ENCODE measurements at places on chromosomes 3 and 15.

GRCh38 chr15:64842096-64842939 is 603 bp downstream of the PLEKHO2 start:
- peak; percentile 36 for DNase-seq

DNA sequence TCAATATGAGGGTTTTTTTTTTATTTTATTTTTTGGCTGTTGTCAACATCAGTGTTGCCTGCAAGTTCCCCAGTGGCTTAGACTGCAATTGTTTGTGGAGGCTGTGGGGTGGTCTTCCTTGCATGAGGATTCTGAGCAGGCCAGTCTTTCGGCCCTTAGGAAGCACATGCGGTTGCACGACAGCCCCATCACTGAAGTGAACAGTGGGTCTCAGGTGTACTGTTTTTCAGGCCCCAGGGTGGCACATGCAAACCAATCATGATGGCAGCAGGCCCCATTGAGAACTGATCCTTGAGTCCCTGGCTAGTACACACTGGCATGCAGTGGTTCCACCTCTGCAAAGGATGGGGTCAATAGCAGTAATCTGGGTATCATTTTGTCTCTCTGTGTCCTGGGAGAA is 768.7 kb downstream of the EPHA3 start:
- no peak for DNase-seq

DNA sequence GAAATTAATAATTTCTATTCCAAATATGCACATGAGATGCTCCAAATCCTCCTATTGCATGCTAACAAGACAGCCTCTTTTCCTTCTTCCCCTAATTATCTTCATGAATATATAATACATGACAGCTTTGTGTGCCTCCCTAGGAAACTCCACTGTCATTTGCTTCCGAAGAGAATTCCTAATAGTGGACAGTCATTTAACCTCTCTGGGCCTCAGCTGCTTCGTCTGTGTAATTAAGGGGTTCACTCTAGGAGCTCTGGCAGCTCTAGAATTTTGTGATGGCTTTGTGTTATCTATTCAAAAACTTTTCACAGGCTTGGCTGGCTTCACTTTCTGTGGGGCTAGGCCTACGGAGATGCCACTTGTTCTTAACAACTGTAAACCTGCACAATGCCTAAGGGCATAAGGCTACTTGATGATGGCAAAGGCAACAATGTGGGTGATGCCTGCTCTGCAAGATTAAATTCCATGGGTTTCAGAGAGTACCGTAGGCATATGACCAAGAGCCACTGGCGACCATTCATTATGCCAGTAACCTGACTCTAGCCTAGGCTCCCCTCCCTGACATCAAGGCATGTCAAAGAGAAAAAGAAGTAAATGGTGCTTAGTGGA is 333.8 kb upstream of the UMPS start:
- no peak for DNase-seq

DNA sequence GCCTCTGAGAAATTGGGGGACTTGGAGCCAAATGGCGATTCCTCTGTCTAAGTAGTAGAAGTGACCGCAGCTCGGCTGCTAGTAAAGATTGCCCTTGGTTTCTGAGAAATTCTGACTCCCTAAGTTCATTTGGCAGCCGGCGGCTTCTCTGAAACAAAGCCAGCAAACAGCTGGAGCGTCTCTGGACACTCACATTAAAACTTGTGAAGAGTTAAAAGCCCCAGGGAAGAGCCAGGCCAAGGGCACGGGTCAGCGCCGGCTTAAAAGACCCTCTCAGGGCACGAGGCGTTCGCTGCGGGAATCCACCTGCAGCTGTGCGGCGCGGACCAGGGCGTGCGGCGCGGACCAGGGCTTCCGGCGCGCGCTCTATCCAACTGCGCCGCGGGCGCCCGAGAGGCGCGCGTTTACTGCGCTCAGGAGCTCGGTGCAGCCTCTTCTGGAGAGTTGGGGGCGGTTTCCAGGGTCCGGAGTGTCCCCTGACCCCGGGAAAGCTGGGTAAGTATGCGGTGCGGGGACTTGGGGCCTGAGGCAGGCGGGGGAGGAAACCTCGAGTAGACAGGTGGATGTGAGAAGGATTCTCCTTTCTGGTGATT is at the start of gene COL6A5:
Gene COL6A5, plus strand, starts transcription at position 186 of the 593 bp plus-strand sequence. CDS start 27,967 bp downstream, outside the sequence.
- DNase-seq, result no peak

GRCh38 chr3:148792516-148792915 is 35.1 kb upstream of the CPB1 start:
- DNase-seq, result no peak

GRCh38 chr15:67040277-67040676 is 25.1 kb upstream of the SMAD3 start:
- no peak for DNase-seq

- DNase-seq, result no peak
Measured at GRCh38 chr15:65208647-65209046, 2.6 kb downstream of the CILP start.

DNA sequence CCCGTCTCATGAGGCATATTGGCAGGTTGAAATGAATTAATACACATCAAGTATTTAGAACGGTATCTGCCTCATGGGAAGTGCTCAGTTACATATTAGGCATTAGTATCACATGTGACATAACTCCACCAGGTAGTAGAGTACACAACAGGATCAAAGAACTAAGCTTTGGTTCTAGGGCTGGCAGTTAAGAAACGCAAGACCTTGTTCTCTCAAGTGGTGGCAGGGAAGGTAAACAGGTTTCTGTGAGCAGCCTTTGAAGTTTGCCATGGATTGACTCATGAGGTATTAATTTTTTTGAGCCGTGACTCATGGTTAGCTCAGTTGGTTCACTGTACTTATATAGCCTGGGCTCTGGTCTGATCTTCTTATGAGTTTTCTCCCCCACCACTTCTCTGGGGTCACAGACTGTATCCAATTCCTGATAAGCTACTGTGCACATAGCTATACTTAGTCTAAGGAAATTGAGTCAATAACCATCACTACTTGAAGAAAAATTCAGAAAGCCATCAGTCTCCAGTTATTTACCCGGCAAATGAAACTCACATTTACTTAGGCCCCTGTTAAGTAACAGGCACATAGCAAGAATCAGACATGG is 155.6 kb upstream of the STT3B start:
- DNase-seq, result no peak

DNA sequence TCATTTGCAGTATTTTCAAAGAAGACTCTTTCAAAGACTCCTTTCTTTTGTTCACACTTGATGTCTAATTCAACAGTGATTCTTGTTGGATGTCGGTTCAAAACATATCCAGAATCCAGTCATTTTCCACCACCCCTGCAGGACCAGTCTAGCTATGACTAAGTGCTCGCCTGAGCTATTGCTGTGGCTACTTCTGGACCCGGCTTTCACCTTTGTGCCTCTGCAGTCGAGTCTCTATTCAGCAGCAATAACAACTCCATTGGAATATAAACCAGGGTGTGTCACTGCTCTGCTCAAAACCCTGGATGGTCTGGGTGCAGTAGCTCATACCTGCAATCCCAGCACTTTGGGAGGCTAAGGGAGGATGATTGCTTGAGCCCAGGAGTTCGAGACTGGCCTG is 55.0 kb downstream of the PRICKLE2 start:
- DNase-seq, result no peak

GRCh38 chr3:16254916-16255315 is 9.8 kb downstream of the DPH3 start:
- DNase-seq, result peak; percentile 65

DNA sequence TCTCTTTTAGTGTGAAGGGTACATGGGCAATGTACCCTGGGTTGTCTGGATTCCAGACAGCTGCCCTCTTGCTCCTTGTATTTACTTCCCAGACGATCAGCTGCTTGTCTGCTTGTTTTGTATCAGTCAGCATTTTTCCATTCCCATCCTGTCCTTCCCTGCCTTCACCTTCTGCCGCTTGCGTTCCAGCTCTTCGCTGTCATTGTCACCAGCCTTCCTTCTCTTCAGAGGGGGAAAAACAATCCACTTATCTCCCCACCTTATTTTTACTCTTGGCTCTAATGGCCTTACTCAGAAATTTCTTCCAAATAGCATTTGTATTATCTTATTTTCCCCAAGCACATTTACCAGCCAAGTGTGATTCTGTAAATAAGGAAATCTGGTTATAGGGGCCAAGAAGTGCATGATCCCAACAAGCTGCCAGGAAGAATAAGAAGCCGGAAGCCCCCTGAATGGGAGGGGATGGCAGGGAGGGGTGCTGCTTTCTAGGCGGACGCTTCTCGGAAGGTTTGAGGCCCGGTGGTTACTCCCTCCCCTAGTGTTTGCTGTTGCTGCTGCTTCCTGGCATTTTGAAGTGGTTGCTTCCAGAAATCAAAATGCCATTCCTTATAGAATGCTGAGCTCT is 497.6 kb downstream of the NTRK3 start:
- DNase-seq, result no peak

- DNase-seq, result no peak
Measured at GRCh38 chr15:51600114-51600513, 22.5 kb downstream of the DMXL2 start.

- DNase-seq, result no peak
Measured at GRCh38 chr3:56467801-56468183, 475 bp downstream of the ERC2 start.

DNA sequence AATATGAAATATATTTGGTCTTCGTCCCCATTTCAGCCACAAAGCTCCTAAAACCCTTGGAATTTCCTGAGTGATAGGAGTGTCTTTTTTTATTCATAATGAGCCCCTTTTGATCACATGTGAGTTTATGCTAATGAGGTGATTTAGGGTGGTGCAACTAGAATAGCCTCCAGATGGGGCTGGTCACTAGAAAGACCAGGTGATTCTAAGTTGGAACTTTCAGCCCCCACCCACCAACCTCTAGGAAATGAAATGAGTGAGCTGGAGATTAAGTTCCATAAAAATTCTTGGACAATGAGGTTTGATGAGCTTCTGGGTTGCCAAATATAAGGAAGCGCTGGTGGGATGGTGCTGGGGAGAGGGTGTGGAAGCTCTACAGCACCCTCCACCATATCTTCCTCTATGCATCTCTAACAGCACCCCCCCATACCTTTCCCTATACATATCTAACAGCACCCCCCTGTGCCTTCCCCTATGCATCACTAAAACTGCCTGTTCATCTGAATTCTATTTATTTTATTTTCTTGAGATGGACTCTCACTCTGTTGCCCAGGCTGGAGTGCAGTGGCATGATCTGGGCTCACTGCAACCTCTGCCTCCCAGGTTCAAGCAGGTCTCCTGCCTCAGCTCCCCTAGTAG is 2.1 kb upstream of the SMCO1 start:
- no peak for DNase-seq

GRCh38 chr3:23219117-23219516 is 16.0 kb downstream of the UBE2E2 start:
- no peak for DNase-seq

- no peak for DNase-seq
Measured at GRCh38 chr3:56810577-56811545, 9.1 kb upstream of the ARHGEF3 start.

- peak; percentile 98 for DNase-seq
Measured at GRCh38 chr15:81311752-81312464, 12.0 kb downstream of the STARD5 start.

GRCh38 chr15:49427372-49427771 is 4.3 kb downstream of the FGF7 start:
- no peak for DNase-seq

DNA sequence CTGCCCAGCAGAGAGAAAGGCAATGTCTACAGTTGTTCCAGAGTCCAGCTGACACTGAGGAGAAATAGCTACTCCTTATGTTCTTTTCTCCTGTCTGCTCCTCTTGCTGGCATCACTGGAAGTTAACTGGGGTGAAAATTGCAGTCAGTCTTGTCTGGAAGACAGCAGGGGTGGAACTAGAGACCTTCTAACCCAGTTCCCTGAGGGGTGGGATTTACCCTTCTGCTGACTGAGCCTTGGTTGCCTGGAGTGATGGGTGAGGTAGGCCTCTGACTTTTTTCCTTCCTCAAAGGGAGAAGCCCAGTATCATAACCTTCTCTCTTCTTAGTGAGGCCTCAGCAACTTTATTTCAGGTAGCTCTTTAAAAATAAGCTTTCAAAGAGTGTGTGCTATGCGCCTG is 16.2 kb downstream of the ZNF609 start:
- DNase-seq, result no peak

DNA sequence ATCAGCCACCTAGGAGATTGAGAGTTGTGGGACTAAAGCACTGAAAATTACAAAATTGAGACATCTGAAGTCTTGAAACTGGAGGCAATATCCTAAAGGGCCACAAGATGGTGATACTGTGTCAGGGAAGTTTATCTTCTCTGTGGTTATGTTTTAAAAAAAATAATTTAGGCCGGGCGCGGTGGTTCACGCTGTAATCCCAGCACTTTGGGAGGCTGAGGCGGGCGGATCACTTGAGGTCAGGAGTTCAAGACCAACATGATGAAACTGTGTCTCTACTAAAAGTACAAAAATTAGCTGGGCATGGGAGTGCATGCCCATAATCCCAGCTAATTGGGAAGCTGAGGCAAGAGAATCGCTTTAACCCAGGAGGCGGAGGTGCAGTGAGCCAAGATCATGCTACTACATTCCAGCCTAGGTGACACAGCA is 17.9 kb upstream of the NIT2 start:
- peak; percentile 88 for DNase-seq

- DNase-seq, result no peak
Measured at GRCh38 chr3:118766306-118766669, 268.4 kb downstream of the IGSF11 start.

GRCh38 chr3:31250116-31250777 is 282.5 kb upstream of the STT3B start:
- DNase-seq, result no peak

DNA sequence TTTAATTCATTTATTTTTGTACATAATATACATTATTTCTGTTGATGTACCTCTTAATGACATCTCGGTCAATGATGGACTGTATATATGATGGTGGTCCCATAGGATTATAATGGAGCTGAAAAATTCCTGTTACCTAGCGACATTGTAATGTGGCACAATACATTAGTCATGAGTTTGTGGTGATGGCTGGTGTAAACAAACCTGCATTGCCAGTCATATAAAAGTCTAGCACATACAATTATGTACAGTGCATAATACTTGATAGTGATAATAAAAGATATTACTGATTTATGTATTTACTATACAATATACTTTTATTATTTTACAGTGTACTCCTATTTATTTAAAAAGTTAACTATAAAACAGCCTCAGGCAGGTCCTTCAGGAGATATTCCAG is 15.1 kb downstream of the TTC14 start:
- DNase-seq, result no peak

GRCh38 chr15:99324082-99324620 is 72.9 kb downstream of the LRRC28 start:
- peak; percentile 39 for DNase-seq

- no peak for DNase-seq
Measured at GRCh38 chr3:11288021-11288491, 15.9 kb downstream of the ATG7 start.

DNA sequence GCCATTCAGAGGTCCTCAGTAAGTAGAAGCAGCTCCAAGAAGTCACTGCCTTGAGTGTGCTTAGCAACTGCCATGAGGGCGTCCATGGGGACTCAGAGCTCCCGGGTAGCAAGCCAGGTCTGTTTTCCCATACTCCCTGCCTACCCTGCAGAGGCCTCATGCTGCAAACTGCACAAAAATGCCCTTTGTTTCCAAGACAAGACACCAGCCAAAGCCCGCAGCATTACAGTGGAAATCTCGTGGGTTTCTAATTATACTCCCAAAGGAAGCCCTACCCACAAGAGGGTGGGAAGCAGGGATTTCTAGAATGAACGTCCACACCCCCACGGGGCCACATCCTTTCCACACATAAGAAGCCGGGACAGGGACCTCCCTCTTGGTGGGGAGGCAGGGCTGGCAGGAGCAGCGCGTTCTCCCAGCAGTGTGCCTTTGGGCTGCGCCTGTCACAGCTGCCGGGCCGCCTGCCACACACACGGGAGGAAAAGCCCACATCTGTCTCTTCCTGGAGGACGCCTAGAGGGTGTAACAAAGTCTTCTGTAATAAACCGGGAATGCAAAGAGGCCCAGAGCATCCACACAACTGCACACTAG is 31.1 kb downstream of the FAM174B start:
- no peak for DNase-seq

All from Kasumi-1 (cell line).